ENCODE measurements at places on chromosomes 3 and 15.

GRCh38 chr3:123157598-123158287 lies 44.0 kb upstream of the SEC22A start:
- no peak for DNase-seq

- no peak for DNase-seq
These were observed 568.6 kb downstream of the TAFA4 start for GRCh38 chr3:68363796-68364195.

GRCh38 chr15:29233566-29233965 lies 36.1 kb downstream of the NSMCE3 start:
- DNase-seq = no peak

GRCh38 chr3:38687321-38687720 lies 37.8 kb upstream of the SCN5A start:
- no peak for DNase-seq

GRCh38 chr15:74783072-74783807 lies 1.4 kb downstream of the CSK start:
- DNase-seq = no peak

- no peak for DNase-seq
These were observed 44.2 kb upstream of the TIPARP start for GRCh38 chr3:156630081-156630772.

DNA sequence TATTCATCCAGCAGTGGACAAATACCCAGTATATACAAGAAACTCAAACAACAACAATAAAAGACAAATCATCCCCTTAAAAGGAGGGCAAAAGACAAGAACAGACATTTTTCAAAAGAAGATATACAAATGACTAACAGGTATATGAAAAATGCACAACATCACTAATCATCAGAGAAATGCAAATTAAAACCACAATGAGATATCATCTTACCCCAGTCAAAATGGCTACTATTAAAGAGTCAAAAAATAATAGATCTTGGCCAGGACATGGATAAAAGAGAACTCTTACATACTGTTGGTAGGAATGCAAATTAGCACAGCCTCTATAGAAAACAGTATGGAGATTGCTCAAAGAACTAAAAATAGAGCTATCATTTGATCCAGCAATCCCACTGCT lies 16.9 kb downstream of the DHX36 start:
- no peak for DNase-seq

DNA sequence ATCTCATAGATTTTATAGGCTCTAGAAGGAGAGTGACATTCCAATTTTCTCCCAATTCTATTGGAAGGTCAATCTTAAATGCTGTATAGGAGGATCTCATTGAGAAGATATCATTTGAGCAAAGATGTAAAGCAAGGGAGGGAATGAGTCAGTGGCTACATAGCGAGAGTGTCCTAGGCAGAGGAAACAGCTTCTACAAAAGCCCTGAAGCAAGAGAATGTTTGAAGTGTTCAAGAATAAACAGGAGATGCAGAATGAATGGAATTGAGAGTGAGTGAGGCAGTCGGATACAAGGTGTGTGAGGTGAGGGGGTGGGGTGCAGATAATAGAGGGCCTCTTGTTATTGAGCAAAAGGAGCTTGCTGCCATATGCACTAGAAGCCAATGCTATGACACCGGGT lies 545.9 kb downstream of the IGSF11 start:
- DNase-seq = no peak

DNA sequence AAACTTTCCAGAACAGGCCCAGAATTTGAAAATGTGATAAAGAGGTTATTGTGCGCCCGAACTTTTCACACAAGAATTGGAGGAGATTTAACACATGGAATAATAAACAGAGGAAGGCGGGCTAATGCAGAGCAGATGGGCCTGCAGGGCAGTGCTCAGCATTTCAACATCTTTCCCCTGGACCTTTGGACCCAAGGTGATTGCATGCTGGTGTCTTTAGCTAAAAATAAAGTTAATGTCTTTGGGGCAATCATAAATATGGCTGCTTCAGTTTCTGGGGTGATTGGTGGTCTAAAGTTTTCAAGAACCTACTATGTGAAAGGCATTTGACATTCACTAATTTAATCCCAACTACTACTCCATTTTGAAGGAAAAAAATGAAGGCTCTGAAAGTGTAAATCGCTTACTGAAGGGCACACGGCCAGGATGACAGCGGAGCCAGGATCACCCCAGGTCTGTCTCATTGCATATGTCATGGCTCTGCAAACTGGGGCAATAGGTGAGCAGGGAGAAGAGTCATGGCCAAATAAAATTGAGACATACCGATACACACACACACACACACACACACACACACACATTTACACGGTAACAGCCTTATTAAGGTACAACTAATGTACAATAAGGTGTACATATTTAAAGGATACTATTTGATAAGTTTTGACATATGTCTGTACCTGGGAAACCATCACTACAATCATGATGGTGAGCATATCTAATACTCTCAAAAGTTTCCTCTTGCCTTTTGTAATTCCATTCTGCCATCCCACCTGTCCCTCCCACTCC lies 243.1 kb upstream of the LRRFIP2 start:
- DNase-seq = no peak

DNA sequence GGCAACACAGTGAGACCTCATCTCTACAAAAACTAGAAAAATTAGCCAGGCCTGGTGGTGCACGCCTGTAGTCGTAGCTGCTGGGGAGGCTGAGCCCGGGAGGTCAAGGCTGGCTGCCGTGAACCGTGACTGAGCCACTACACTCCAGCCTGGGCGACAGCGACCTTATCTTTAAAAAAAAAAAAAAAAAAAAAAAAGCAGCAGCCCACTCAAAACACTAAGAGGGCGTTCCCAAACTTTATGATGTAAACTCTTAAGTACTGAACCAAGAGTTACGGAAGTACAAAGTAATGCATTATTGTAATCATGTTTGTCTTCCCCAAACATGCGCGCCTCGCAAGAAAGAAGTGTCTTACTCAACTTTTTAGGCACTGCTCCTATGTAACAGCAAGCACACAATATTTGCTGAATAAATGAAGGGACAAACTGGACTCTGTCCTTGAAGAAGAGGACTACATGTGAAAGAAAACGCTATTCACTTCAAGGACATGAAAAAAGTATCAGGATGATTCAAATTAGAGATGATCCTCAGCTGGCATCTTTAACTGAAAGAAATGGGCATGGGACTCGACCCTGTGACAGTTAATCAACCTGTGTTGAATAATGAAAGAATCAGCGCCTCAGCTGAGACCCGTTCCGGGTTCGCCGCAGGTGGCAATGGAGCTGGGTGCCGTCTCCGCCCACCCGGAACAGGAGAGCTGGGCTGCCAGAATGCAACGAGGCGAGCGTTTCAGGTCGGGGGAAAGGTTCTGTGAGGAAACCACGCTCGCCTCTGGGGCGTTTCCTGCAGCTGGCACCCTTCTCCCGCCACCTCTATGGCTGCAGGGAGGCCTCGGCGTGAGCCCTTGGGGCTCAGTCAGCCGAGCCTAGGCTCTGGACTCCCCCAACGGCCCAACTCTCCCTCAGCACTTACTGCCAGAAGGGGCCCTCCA lies 718 bp downstream of the SPG11 start:
- DNase-seq = peak; percentile 70

DNA sequence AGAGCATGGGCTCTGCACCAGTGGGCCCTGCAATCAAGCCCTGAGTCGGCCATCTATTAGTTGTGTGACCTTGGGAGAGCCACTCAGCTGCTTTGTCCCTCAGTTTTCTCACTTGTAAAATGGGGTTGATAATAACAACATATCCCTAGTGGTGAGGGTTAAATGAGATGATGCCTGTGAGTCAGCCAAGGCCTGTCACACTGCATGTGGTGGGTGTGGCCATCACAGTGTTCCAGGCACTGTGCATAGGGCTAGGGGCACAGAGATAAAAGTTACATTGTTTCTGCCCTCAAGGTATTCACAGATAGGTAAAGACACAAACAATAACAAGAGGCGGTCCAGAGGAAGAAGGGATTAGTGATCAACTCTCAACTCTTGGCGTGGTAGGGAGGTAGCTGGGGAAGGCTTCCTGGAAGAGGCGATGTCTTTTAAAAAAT lies 19.5 kb downstream of the SMAD6 start:
- DNase-seq = no peak

GRCh38 chr15:62491642-62492041 lies 326.6 kb upstream of the C2CD4B start:
- no peak for DNase-seq

GRCh38 chr15:75352186-75353080 lies 5.6 kb downstream of the NEIL1 start:
- no peak for DNase-seq

GRCh38 chr15:80709542-80709941 lies 14.4 kb downstream of the ABHD17C start:
- DNase-seq = no peak

GRCh38 chr3:81650187-81650586 lies 111.3 kb downstream of the GBE1 start:
- DNase-seq = no peak

DNA sequence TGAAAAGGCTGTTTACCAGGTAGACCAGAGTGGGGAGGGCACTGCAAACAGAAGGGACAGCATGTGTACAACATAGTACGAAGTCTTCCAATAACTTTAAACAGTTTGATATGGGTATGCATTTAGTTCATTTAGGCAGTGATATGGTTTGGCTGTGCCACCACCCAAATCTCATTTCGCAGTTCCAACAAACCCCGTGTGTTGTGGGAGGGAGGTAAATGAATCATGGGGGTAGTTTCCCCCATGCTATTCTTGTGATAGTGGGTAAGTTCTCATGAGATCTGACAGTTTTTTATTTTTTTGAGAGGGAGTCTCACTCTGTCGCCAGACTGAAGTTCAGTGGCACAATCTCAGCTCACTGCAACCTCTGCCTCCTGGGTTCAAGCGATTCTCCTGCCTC lies 7.6 kb upstream of the RAMAC start:
- DNase-seq = no peak

GRCh38 chr15:29127506-29128430 lies 141.9 kb downstream of the NSMCE3 start:
- no peak for DNase-seq

DNA sequence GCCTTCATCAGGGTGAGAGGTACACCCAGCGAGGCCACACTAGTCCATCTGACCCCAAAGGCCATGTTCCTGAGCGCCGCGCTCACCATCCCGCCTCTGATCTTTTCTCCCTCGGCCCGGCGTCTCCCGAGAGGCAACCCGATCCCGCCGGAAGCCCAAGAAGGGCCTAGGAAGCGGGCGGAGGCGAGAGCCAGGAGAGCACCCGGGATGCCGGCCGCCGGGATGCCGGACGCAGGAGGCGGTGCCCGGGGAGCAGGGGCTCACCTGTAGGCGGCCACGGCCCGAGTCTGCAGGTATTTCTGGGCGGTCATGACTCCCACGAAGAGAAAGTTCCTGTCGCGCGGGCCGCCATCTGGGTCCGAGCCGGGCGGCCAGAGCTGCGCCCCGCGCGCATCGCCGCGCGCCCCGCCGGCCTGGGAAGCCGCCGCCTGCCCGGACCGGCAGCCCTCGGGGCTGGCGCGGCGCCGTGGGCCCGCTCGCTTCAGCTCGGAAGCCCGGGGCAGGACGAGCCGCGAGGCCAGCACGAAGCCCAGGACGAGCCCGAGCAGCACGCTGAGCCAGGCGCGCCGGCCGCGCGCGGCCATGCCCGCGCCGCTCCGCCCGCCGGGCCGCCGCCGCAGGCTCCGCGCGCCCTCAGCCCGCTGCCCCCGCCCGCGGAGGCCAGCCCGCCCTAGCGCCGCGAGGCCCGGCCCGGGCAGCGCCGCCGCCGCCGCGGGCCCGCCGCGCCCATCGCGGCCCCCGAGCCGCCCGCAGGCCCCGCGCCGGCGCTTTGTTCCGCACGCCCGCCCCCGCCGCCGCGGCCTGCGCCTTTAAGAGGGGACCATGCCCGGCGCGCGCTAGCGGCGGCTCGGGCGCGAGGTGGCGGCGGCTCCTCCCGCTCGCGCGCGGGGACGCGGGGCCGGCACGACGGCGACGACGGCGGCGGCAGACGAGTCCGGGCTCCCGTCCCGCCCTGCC lies 697 bp downstream of the CHSY1 start:
- DNase-seq = peak; percentile 28

GRCh38 chr3:124292329-124292728 lies 300.4 kb upstream of the ROPN1 start:
- no peak for DNase-seq

DNA sequence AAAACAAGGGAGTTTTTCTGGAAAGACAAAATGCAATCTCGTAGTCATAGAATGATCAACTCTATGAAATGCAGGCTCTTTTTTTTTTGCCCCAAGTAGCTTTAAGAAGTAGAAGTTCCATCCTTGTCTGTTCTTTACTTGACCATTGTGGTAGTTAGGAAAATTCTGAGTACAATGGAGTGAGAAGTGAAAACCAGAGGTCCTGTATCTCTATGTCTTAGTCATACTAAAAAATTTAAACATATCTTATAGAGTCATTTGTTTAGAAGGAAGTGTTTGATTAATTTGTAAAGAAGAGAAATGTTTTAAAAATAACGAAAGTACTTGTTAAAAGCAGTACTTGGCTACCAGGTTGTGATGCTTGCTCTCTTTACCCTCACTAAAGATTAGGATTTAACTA lies 52.4 kb downstream of the PRKCI start:
- no peak for DNase-seq

DNA sequence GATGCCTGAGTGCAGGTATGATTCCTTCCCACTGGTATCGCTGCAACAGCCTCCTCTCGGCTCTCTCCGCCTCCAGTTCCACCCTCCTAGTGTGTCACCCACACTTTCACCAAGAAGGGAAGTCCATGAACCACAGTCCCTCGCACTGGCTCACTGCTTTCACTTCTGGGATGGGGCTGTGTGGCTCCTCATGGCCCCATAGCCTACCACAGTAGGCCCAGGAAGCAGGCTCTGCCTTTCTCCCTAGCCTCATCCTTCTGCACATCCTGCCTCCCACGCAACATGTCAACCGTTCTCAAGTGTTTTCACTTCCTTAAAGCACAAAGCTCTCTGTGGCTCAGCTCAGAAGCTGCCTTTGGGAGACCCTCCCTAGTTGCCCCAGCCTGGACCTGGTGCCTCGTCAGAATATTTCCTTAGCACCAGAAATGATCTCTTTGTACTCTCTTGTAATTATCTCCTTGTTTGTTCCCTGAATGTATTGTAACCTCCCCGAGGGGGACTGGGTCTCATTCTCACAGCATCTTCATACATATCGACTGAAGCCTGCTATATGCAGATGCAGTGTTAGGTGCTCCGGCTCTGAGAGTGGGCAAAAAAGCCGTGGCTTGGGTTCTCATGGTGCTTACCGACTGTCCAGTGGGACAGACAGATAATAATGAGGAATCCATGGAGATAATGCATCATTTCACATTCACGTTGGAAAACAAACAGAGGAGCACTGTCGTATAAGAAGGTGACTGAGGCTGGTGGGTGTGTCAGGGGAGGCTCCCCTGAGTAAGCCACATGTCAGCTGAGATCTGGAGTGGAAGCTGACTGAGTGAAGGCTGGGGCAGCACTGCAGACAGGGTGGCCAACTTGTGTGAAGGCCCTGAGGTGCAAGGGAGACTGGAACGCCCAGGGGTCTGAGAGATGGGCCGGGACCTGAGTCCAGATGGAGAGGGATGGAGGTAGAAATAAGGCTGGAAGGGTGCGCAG lies 107.1 kb downstream of the DGKG start:
- DNase-seq = no peak

GRCh38 chr3:133836497-133837158 lies 31.0 kb downstream of the SRPRB start:
- no peak for DNase-seq

DNA sequence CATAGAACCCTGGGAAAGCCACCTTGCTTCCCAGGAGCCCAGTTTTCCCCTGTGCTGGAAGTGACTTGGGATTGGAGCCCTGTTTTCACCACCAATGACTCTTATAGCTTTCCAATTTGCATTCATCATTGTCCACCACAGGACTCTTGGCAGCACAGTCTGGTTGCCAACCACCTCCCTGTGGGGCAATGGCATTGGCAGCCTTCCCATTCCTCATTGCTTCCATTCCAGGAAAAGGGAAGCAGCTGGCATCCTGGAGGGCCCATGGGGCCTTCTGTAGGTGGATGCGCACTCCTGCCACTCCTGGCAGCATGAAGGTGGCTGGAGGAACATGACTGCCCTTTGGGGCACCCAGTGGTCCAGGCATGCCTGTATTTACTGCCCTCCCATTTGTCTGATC lies 57.7 kb downstream of the FEM1B start:
- no peak for DNase-seq

Data from activated T-cell treated with anti-CD3 and anti-CD28 coated beads for 4 hours (primary cell).